ENCODE measurements at places on chromosomes 7 and 10.

- DNase-seq = no peak
These were observed 53.7 kb upstream of the MACC1 start for GRCh38 chr7:20270867-20271266.

DNA sequence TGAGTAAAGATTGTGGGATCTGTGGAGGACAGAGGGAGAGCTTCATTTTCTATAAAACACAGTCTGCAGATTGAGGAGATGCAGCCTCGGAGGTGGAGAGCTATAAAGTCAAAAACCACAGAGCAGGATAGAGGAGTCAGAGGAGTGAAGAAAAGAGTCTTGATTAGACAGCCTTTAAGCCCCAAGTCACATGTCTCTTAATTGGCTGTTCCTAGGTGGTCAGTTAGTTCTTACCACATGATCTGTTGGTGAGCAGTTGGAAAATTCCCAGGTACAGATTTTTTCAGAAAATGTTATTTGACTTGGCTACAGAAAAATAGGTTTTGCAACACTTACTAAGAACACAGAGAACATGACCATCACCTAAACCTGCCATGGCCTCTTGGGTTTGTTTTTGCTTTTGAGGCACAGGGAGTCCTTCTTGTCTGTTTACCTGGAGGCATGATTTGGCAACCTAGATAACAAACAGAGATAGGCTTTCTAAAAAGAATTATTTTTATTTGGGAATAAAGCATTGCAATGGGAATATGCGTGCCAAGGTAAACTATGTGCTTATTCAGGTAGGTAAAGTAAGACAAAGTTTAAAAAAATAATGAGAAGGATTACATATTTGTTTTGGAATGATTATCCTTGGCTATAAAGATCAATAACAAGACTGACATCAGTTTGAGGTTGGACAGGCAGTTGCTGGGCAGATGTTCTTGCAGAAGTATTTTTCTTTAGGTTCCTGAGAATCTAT lies 604 bp upstream of the CYP3A43 start:
- DNase-seq = no peak

GRCh38 chr7:151439855-151440798 lies at the start of gene CRYGN:
Gene CRYGN (minus strand): TSS chr7:151440141. CDS start chr7:151439917, 224 bp downstream.
- no peak for DNase-seq

- DNase-seq = no peak
These were observed 276.5 kb upstream of the KLF6 start for GRCh38 chr10:4061441-4061951.

DNA sequence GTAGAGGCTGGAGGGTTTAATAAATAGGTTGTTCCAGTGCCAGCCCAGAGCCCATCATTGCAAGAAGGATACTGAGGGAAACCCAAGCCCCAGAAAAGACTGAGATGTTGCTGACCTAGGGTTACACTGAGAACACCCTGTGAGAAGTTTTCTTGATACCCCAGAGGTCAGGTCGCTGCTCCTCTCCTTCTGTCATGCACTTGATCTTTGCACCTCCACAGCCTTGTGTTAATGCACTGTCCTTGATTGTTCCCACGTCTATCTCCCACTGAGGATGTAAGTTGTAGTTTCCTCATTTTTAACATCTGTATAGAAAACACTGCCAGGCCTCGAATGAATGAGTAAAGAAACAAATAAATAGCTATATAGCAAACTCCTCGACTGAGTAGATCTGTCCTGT lies 195.3 kb upstream of the AHR start:
- no peak for DNase-seq

DNA sequence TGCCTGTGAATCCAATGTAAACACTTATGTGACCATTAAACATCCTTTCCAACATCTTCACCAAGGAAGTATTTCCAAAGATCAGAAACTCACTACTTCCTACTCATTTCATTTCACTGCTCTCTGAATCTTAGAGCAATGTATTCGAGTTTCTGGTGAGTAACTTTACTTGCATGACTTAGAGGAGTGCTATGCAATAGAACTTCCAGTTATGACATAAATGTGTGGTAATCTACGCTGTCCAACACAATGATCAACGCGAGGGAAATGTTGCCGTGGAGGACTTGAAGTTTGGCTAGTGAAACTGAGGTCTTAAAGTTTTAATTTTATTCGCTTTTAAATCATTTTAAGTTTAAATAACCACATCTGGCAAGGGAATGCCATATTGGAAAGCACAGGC lies 1326.3 kb downstream of the XPNPEP1 start:
- DNase-seq = no peak

- DNase-seq = no peak
These were observed 188.4 kb downstream of the SND1 start for GRCh38 chr7:127840226-127840951.

- DNase-seq = no peak
These were observed 141.7 kb upstream of the SEMA3A start for GRCh38 chr7:84336303-84336702.

DNA sequence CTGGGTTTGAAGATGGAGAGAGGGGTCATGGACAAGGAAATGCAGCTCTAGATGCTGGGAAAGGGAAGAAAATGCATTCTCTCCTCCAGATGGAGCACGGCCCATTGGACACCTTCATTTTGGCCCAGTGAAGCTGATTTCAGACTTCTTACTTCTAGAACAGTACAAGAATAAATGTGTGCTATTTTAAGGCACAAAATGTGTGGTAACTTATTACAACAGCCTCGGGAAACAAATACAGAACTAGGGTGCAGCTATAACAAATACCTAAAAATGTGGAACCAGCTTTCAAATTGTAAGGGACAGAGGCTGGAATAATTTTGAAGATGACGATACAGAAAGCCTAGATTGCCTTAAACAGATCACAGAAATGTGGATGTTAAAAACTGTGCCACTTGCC lies 54.1 kb downstream of the CYTH3 start:
- DNase-seq = no peak

GRCh38 chr7:19620470-19620869 lies 88.4 kb downstream of the POLR1F start:
- DNase-seq = no peak

GRCh38 chr7:151210087-151210854 lies at the start of gene H2BK1:
Gene H2BK1 (minus strand): TSS chr7:151210488. CDS start chr7:151210318, 170 bp downstream.
- DNase-seq = no peak

- no peak for DNase-seq
These were observed 216.3 kb downstream of the GFRA1 start for GRCh38 chr10:116056445-116057293.

DNA sequence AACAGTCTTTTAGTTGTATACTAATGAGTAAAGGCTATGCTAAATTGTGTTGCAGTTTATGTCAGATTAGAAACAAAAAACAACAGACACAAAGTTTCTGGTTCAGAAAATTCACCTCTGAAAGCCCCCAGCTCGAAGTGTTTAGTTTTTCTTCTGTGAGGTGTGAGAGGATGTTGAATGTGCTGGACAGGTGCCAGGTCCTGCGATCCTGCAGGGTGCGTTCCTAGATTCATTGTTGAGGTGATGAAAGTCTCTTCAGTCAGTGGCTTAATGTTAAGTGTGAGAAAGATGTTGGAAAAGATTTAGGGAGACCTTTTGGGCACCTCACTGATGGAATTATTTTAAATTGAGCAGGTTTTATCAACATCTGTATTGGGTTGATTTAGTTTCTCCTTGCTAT lies 287.3 kb downstream of the SDK1 start:
- DNase-seq = no peak

DNA sequence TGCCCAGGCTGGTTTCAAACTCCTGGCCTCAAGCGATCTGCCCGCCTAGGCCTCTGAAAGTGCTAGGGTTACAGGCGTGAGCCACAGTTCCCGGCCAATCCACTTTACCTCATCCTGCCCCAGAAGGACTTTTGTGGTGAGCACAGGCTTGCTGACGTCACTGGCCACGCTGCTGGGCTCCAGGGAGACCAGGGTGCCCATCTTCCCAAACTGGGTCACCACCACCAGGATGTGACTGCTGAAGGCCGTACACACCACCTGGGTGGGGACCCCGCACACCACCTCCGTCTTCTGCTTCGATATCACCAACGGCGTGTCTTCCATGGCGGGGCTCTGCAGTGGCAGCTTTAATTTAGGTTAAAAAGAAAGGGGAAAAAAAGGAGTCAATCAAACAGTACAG lies 816 bp downstream of the PSMG3 start:
- DNase-seq = no peak

- DNase-seq = no peak
These were observed 18.9 kb upstream of the PNLIPRP3 start for GRCh38 chr10:116408719-116409118.

GRCh38 chr7:66883716-66884115 lies 37.3 kb upstream of the TMEM248 start:
- DNase-seq = no peak

DNA sequence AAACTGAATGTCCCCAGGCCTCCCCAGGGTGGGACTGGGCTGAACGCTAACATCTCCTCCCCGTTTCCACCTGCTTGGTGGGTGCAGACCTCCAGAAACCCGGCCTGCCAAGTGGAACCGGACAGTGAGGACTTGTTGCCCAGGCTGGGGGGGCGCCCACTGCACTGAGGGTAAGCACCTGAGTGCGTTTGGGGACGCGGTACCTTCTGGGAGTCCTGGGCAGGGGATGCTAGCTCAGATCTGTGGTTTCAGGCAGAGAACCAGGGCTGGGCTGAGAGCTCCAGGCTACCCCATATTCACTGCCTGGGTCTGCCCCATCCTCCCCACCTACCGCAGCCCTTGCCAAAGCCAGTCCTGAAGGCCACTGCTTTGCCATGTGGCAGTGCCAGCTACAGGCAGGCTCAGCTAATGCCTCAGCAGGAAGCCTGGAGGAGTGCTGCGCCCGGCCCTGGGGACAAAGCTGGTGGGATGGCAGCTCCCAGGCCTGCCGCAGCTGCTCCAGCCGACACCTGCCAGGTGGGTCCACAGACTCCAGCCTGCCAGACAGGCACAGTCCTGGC lies 3.5 kb upstream of the ZNF467 start:
- no peak for DNase-seq

DNA sequence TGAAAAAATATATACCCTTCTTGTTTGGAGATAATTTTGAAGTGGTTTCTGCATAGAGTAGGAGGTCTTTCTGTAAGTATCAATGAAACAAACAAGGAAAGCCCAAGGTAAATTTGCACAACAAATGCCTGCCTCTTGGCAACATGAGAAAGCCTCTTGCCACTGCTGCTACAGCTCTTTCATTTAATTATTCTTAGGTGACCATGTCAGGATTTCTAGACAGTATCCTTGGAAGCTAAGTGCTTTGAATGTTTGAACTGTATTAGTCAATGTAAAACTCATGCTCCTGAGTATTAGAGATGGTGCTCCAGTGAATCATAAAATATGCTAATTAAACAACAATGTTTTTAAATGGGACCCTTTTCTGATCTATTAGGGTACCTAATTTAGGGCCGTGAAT lies 81.2 kb upstream of the ITGB1 start:
- no peak for DNase-seq

- no peak for DNase-seq
These were observed 17.3 kb downstream of the SLC25A13 start for GRCh38 chr7:96304573-96304972.

DNA sequence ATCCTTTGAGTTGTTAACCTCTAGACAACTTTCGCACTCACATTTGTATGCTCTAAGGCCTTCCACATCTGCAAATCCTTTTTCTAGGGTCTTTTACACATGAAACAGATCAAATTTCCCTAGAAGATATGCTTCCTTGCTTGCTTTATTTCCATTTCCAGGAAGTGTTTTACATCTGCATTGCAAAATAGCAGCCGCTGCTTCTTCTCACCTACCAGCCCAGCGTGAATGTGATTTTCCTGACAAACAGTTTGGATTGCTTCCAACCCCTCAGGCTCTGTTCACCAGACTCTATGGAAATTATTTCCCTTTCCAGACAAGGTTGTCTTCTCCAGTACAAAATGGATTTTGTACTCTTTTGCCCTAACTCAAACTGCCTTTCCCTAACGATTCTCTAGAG lies 50.9 kb upstream of the PAPSS2 start:
- DNase-seq = no peak

DNA sequence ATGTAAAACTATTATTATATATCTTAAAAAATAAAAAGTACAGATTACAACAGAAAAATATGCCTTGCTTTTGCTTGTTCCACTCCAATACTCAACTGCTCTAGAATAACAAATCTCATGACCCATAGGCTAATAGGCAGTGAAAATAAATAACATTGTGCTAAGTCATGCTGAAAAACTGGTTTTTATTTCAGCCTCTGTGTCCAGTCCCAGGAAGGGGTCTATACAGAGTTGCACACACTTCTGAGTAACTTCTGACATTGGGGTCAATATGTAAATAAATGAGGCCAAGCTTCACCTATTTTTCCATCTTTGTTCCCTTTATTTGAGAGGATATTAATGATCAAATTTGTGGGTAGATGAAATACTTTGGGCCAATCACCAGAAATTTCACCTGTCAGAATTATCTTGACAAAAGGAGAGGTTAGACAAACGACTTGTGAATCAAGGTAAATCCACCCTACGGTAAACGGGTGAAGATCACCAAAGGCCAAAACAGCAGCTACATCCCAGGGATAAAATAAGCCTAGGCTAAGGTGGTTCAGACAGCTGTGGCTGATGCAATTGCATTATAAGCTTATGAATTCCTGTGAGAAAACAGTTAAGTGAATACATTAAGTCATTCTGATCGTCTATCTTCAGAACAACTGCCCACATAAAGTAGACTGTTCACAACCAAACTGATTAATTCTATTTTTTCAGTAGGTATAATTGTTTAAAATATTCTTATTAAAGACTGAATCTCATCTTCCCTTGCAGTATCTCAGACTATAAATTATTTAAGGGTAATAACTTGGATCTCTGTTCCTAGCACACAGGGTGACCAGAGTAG lies 87.5 kb downstream of the UBE2H start:
- no peak for DNase-seq

- DNase-seq = no peak
These were observed 25.8 kb downstream of the MAPK8 start for GRCh38 chr10:48332166-48332870.

- DNase-seq = no peak
These were observed 1255.5 kb upstream of the PHF14 start for GRCh38 chr7:9718071-9718661.

DNA sequence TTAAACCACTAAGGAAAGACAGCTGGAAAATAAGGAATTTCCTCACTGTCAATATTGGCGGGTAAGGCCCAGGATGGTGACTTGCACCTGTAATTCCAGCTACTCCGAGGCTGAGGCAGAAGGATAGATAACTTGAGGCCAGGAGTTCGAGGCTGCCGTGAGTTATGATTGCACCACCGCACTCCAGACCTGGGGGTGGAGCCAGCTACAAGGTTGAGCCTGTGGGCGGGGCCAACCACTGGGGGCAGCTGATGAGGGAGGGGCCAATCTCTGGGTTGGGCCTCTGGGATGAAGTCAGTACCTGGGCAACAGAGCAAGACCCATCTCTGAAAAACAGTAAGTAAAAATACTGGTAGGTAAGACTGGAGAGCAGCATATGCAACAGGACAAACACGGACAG lies 80.1 kb upstream of the ADO start:
- DNase-seq = no peak

DNA sequence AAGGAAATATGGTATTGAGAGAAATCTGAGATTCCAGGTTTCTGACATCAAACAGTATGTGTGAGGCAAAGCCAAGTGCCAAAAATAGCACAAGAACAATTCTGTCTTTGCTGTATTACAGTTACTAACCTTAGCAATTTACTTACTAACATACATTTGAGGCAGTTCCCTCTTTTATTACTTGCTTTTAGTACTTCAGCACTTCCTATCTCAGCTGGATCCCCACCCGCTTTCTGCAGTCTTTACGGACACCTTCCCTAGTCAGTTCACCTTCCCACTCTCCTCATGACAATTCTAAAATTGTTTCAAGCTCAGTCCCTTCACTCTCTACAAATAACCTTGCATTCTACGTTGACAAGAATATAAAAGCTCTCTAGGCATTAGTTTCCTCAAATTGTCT lies 79.2 kb downstream of the ELAPOR2 start:
- no peak for DNase-seq

GRCh38 chr7:106966121-106966520 lies 78.4 kb upstream of the PRKAR2B start:
- no peak for DNase-seq
